ENCODE measurements at places on chromosomes 1 and 21.

- no peak for DNase-seq
Measured at GRCh38 chr1:2584686-2585317, 1.8 kb upstream of the PRXL2B start.

GRCh38 chr1:173827611-173828010, 2.9 kb upstream of the CENPL start:
- DNase-seq = no peak

- no peak for DNase-seq
Measured at GRCh38 chr1:228668553-228669241, 66.6 kb upstream of the RHOU start.

DNA sequence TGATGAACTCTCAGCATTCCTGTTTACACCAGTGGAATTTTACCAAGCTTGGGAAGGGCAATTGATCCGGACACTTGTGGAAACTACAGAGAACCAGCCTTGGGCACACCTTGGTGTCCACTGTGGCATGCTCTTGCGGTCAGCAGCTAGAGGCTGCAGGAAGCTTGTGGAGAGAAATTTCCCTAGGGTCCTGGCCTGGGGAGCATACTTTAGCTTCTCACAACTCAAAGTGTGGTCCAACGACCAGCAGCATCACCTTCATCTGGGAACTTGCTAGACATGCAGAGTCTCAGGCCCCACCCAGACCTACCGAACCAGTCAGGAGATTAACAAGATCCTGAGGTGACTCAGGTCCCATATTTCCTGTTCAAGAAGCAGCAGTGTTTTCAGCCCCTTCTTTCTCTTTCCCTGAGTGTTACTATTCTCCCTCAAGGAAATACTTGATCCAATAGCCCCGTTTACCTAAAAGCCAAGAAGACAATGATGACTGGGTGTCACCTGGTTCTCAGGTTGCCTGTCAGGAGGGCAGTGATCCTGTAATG, 55.7 kb upstream of the KCNE2 start:
- no peak for DNase-seq

DNA sequence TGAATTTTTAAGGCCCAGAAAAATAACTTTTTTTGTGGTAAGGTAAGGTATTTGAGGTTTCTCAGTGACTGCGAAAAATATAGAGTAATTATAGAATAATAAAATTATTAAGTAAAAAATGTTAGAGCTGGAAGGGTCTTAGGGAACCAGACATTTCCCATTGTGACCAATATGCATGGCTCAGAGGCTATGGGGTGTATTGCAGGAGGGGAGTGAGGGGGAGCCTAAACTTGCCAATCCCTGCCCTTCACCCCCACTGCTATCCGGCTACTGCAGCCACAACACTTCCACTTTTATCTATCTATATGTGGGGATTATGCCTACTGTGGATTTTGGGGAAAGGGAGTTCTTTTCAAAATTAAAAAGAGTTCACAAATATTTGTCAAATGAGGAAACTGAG, 7.6 kb upstream of the GADD45A start:
- no peak for DNase-seq

GRCh38 chr1:176469450-176470010, 6.6 kb downstream of the PAPPA2 start:
- DNase-seq = no peak

GRCh38 chr21:44376606-44377005, 23.2 kb downstream of the TRPM2 start:
- no peak for DNase-seq

- DNase-seq = no peak
Measured at GRCh38 chr1:67883069-67883468, 49.8 kb upstream of the GNG12 start.
